COR-L47 (cell line): ENCODE measurements at places on chromosomes 7 and 10.

GRCh38 chr10:63644418-63645142, 123.4 kb downstream of the REEP3 start:
- DNase-seq = no peak

DNA sequence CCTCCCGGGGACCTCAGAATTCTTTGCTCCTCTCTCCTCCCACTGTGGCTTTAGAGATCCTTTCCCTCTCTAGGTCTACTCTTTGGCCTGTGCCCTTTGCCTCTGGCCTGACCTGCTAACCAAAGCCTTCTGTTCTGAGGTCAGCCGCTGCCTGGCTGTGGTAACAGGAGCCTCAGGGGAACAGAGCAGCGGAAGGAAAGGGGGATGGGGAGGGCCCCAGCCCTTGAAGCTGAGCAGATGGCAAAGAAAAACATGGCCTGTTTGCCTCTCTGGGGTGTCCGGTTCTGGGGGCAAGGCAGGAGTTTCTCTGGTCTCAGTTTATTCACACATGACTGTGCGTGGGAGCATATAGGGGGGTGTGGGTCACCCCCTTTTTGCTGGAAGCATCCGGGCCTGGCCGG, 28.2 kb downstream of the COL26A1 start:
- DNase-seq = no peak

GRCh38 chr7:106818736-106819135, 46.3 kb upstream of the PIK3CG start:
- DNase-seq = no peak

- DNase-seq = no peak
Measured at GRCh38 chr10:71550628-71551027, 153.9 kb downstream of the CDH23 start.

GRCh38 chr10:91410638-91411371, 661 bp downstream of the HECTD2 start:
- no peak for DNase-seq

DNA sequence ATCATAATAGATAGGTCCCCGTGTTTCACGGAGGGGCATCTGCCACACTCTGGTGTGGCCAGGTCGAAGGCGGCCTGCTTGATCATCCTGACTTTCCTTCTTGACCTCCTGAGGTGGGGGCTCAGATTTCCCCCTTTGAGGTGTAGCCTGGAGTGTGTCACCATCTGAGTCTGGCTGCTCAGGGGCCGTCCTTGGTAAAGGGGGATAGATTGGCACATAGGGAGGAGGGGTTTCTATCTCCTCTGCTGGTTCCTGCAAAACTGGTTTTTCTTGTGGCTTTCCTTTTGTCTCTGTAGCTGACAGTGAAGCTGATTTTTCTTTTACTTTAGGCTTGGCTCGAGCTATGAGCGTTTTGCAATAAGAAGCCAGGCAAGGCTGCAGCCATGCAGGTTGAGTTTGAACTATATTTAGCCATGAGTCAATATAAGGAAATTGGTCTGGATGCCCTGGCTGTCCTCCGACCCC, 7.1 kb upstream of the ZNF117 start:
- no peak for DNase-seq

DNA sequence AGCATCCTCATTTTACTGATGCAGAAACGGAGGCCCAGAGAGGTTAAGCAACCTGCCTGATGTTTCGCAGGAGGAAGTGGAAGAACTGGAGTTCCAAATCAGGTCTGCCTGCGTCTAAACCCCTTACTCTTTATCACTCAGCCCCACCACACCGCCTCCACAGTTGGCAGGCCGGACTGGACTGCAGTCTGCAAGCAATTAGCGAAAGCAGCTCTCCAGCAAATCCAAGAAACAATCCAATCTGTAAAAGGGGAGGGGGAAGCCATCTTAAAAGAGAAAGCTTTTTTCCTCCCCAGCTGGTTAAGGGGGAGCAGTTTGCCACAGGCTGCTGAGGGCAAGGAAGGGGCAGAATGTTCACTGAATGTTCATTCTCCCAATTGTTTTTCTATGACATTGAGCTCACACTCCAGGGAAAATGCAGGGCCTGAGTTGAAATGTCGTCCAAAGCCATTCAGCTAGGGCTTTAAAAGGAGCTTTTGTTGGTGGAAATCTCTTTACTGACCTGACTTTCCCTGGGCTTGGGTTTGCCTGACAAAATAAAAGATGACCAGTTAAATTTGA, 350.1 kb downstream of the RNLS start:
- DNase-seq = no peak

GRCh38 chr10:128364631-128365030, 238.4 kb upstream of the MKI67 start:
- no peak for DNase-seq

- no peak for DNase-seq
Measured at GRCh38 chr10:35854661-35855060, 212.6 kb upstream of the FZD8 start.

- no peak for DNase-seq
Measured at GRCh38 chr7:143906895-143907294, 4.9 kb upstream of the TCAF1 start.

GRCh38 chr10:69831231-69831855, 29.6 kb downstream of the COL13A1 start:
- no peak for DNase-seq

GRCh38 chr10:14635043-14635710, 139.5 kb downstream of the FAM107B start:
- DNase-seq = no peak

DNA sequence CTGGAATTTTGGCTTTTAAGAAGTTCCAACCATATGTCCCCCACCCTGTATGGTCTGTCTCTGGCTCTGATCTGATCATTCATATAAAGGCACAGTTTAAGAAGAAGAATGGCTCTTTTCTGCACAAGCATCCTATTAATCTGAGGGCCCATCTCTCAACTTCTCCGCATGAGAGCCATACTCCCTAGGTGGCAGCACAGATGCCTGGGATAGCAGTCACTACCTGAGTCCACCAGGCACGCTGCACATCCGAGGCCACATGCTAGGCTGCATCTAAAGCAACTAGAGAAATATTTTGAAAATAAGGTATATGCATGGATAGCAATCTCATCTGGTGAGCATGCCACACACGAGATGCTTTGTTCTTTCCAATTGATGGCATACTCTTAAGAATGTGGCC, 565.5 kb downstream of the PARD3 start:
- peak; percentile 12 for DNase-seq

DNA sequence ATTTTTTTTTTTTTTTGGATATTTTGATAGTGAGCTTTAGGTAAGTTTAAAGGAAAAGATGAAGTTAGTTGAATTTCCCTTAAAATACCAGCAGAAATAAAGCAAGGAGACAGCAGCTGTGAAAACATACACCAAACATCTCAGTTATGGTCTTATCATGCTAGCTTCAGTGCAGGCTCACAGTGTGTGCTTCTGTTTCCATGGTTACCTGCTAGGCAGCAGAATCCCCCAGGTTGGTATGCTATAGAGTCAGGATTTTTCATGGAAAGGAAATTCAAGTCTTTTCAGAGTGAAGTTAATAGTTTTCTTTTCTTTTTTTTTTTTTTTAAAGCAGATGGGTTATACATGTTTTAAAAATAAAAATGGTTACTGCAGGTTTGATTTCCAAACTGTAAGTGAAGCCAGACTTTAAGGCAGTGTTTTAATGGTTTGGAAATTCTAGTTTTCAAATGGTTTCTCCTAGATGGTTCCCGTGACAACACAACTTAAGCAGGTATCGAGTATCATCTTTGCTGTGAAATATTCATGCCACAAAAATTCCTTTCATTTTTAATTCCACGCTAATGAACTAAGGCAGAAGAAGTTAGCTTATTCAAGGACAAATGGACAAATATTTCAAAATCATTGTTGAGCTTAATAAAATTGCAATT, 230.9 kb downstream of the BICC1 start:
- peak; percentile 1 for DNase-seq

DNA sequence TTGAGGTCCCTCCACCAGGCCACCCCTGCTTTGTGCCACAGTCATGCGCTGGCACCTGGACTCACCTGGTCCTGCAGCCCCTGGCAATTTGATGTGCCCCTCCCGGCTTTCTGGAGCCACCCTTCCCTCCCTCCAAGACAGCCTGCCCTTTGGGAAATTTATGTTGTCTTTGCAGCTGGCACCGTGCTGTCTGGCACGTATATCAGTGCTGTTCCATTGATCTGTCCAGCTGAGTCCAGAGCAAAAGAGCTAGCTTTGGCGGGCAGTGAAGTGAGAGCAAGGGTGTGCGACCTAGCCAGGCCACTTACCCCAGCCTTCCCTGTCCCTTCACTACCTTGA, 5.7 kb downstream of the RARRES2 start:
- no peak for DNase-seq

DNA sequence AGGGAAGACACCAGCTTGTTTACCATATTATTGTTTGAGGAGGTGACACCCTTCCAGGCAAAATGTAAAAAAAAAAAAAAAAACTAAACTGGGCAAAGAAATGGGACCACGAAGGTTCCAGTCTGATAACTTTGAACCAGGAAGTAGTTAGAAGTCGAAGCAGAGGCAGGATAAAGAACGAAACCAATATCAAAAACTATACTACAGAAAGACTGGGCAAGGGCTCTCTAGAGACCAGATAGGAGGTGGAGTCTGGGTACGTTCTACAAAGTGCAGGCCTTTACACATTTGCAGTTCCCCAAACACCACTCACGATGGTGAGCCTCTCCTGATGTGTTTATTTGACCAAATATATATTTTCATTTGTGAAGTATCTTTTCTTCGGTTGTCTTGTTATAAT, 125.7 kb upstream of the CDK1 start:
- no peak for DNase-seq

GRCh38 chr7:64883113-64883905, 19.8 kb upstream of the ZNF273 start:
- DNase-seq = no peak

DNA sequence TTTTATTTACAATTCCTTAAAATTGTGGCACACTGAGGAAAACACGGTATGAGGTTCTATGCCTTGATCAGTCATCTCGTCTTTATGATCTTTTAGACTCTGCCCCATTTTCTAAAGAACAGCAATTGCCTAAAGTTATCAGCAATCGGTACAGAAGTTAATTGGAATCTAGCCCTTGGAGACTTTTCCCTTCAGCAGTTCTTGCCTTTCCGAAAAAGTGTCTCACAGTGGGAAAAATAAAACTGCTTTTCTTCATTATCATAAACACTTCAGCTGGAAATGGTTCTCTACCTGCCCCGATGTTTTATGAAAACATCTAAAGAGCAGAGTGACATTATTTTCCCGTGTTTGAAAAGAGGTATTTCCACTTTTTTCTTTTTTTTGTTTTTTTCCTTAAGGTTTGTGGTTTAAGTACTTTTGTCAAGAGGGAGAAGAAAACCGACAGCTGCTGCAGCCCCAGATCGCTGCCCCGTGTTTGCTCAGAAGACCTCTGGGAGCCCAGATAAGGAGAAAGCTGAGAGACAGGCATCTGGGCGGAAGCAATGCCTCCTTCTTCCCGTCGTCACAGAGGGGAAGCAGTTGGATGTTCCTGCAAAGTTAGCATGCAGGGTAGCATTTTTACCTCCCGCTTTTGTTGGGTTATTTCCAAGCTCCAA, 149.7 kb downstream of the FRMD4A start:
- no peak for DNase-seq

GRCh38 chr10:21082206-21082605, 185.1 kb upstream of the NEBL start:
- no peak for DNase-seq

DNA sequence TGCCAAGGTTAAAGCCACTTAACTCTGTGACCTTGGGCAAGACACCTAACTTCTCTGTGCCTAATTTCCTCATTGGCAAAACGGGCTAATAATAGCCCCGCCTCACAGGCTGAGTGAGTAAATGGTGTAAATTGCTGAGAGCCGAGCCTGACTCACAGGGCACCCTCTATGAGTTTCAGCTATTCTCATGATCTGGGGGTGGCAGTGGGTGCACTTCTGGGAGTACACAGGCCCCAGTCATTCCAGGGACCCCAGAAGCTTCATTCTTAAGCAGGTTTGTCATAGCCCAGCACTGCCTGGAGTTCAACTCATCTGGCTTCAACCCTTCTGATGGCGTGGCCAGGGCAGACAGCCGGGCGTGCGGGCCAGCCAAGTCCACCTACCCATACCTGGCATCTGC, 137.2 kb downstream of the GRID1 start:
- no peak for DNase-seq

- DNase-seq = no peak
Measured at GRCh38 chr10:126738001-126738400, 67.5 kb upstream of the C10orf90 start.

DNA sequence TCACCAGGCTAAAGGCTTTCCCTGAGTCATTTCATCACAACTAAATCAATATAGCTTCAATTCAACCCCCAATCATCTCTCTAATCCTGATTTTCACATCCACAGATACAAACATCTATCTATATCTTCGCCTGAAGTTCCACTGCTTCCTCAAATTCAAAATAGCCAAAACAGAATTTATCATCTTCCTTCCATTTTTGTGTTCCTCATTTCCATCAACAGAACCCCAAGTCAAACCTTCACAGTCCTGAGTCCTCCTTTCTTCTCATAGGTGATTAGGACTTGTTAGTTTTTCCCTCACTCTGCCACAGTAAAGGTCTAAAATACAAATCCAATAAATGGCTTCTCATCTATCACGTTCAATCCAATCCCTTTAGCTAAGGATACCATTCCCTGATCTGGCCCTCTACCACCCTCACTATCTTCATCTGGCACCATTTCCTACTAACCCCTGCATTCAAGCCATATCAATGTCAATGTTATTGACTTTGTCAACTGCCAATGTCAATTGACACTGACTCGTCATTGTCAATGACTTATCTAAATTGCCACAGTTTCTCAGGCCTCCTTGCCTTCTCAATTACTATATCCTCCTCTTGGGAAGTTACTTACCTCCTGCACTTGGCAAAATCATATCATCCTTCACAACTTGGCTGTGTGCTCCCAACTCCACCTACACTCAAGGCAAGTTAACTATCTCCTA, 2.6 kb downstream of the HYCC1 start:
- no peak for DNase-seq

- DNase-seq = no peak
Measured at GRCh38 chr10:133378251-133379096, 588 bp upstream of the PAOX start.

DNA sequence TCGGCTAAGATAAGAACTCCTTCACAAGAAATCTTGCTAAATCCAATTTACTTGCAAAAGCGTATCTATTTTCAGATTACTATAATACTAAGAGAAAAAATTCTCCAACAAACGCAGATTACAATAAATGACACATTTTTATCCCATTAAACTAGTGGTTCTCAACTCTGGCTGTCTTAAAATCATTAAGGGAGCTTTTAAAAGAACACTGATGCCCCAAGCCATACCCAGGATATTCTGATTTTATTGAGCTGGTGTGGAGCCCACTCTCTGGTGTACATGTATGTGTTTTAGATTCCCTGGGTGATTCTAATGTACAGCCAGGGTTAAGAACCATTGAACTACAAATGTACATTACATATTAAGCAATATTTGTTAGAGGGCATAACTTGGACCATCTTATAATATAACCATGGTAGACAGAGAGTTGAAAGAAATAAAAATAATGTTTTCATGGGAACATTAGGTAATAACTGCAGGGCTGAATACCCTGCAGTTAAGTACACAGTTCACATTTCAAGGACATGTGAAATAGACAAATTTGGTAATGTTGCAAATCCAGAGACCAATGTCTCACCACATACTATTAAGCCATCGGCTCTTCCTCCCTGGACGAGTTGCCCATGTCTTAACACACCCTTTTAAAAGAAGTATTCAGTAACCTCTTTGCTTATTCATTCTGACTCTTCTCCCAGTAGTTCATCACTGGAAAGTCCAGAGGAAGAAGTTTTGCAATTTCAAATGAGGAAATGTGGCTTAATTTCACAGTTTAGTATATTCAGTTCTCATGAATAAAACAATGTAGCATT, 6.2 kb downstream of the GSAP start:
- DNase-seq = no peak
